ENCODE measurements at places on chromosomes 7 and 10.

- DNase-seq: no peak
Observed at GRCh38 chr10:85147346-85148250, 819.2 kb downstream of the CCSER2 start.

DNA sequence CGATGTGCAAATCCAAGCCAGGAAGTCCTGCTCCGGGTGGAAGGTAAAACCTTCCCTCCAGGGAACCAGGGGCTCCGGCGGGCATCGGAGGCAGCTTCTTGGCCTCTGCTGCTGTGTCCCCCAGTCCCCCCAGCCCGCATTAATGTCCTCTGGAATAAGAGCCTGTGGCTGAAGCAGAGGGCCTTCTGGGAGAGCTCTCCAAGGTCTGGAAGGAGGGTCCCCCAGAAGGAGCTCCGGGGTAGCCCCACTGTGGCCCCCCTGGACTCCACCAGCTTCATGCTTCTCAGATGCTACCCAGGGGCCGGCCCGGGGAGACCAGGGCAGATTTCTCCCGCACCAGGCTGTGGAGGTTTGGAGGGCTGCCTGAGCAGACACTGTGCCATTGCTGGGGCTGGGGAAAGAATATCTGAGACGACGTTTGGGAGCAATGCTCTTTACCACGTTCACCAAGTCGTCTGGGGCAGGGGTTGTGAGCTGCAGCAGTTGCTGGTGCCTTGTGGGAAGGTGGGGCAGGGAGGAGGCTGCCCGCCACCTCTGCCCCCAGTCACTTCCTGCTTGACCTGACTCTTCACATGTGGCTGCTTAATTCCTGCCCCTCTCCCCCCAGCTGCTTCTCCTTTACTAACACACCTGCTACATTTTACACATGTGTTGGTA, 8.3 kb downstream of the ZNF853 start:
- no peak for DNase-seq

DNA sequence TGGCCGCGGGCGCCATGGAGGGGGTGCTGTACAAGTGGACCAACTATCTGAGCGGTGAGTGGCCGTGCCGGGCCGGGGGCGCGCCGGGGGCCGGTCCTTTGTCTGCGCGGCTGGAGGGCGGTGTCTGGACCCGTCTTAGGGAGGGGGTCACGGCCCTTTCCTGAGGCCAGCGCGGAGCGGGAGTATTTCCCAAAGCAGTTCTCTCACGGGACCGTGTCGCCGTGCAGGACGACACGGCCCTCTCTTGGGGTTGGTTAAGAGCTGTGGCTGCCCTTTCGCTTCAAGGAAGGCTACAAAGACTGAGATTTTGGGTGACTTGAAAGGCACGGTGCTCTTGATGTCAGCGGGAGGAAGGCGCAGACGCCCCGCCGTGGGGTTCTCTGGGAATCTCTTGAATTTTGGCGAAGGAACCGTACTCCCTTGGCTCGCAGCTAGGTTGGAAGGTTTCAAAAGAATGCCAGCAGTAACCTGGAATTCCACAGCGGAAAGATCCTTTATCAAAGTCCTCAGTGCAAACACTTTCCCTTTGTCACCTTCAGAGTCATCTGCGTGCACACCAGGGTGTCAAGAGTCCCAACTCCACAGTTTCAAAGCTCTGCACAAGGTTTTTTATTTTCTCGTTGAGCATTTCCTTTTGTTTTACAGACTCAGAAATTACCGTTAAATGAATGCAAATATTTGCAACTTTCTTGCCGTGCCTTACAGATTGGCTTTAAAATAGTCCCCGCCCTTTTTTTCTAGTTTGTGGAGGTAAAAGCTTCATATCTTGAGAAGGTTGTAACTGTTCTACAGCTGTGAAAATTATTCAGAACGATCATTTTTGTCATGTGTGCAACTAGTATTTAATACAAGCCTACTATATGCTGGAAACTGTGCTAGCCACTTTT, 780 bp downstream of the PLEKHA8 start:
- DNase-seq: no peak

DNA sequence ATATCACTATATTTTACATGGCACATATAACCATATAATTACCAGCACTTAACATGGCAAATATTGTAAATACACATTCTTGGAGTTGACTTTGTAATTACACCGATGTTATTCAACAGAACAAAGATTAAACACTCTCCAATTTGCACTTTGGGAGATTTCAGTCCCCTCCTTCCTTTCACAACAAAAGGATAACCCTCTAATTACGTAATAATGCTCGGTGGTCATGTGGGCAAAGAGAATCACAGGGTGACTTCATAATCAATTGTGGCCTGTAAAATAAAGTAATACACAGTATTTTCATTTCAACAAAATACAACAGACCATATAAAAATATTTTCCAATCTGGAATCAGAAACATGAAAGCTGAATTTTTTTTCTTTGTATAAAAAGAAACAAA, 73.2 kb downstream of the RHOBTB1 start:
- no peak for DNase-seq

GRCh38 chr7:157440346-157441022, 103.7 kb downstream of the DNAJB6 start:
- no peak for DNase-seq

DNA sequence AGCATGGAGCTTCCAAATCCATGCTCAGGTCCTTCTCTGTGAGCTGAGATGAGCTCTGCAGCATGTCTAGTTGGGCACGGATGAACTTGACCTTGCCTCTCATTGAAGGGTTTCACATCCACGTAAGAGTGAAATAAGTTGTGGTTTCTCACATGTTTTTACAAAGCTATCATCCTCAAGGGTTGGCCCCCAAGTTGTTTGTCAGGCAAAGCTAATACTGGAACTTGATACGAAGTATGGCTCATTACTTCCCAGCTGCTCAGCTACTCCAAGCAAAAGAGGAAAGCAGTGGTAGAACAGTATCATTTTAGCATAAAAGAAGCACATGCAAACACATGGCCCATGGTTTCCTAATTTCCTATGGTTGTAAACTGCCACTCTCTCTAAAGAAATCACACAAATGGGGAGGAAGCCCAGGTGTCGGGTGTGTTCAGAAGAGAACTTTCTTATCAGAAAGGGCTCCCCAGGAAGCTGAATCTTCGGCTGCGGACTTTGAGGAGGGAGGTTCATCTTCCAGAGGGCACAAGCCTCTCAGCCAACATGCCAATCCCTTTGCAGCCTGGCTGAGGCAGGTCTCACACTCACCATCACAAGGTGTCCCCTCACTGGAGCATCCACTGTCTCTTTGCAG, 45.3 kb downstream of the PDLIM1 start:
- no peak for DNase-seq

DNA sequence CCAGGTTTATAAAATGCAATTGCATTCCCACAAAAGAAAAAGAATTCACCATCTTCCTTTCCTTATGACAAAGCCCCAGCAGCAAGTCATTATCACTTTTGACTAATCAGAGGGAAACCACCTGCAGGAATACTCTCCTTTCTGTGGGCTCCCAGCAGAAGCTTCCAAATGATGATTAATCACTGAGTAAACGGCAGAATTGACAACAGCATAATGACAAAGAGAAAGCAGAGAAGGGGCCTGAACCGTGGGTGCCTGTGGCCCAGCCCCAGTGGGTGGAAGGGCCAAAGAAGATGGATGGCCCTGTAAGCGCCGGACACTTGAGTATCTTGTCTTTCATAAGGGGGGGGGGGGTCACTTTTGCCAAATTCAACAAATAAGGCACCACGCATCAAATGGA, 152.4 kb upstream of the NRBF2 start:
- DNase-seq: no peak

DNA sequence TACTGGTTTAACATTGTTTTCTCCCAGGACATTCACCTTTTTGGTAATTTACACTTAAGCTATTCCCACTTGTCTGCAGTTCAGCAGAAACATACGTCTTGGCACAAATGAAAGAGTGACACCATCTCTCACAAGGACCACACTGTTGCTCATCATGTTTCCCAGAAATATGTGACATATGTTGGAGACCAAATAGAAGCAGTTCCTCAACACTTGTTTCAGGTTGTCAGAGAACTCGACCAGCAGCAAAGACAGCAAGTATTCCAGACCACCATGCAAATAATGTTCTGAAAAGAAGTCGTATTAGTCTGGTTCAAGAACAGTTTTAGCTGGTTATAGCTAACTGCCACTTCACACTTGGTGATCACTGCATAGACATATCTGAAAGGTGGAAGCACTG, 81.3 kb upstream of the KLF6 start:
- DNase-seq: no peak

DNA sequence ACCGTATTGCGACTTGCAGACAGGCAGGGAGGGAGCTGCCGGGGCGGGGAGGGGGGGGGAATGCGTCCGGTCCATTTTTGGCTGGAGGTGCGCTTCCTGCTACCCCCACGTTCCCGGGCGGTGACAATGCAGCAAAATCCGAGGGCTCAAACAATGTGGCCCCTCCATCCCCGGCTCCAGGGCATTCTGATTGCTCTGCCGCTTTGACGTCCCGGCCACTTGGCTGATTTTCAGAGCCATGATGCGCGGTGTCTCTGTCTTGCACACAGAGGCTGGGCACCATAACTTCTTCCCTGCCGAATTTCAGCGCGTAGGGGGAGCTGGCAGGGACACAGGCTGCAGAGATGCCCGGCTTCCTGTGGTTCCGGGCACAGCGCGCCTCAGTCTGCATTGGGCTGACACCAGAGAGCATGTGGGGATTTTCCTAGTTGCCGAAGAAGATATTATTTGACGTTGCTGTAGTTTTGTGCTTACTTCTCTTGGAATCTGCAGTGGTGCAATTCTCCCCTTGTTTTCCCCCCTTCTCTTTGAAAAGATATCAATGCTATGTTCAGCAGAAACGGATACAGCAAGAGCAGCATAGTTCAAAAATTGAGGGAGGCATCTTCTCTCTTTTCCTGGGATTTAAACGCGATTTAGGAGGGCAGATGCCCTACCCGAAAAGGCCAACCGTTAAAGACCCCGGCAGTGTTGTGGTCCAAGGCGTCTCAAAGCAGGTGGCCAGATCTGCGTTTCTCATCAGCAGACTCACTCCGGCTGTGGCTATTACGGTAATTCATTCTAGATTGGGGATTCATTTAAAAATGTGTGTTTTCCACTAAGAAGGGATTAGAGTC, 1.4 kb downstream of the HECW1 start:
- DNase-seq: no peak

- DNase-seq: no peak
Observed at GRCh38 chr10:13672548-13672947, 85.8 kb downstream of the PRPF18 start.

DNA sequence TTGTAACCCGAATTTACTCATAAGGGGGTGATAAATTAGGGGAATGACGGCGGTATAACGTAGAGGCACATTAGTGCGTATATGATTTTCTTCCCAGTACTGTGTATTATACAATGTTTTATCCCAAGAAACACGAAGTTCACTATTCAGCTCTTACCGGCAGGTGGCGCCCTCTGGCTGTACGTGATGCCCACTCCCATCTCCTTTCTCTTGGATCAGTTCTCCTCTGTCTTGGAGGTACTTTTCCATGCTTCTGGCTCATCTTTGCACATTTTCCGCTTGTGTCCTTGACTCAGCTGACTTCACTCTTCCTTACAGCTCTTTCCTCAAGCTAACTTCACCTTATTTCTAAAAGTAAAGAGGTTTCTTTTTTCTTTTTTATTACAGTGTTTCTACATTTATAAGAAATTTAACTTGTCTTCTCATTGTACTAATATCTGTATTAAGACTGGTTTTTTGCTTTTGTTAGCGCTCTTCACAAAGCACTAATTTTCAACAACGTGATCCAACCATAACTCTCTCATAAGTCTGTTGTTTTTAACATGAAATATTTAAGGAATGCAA, 21.3 kb downstream of the TMEM176B start:
- peak; percentile 54 for DNase-seq

- DNase-seq: no peak
Observed at GRCh38 chr7:37531225-37531624, 82.6 kb upstream of the ELMO1 start.

DNA sequence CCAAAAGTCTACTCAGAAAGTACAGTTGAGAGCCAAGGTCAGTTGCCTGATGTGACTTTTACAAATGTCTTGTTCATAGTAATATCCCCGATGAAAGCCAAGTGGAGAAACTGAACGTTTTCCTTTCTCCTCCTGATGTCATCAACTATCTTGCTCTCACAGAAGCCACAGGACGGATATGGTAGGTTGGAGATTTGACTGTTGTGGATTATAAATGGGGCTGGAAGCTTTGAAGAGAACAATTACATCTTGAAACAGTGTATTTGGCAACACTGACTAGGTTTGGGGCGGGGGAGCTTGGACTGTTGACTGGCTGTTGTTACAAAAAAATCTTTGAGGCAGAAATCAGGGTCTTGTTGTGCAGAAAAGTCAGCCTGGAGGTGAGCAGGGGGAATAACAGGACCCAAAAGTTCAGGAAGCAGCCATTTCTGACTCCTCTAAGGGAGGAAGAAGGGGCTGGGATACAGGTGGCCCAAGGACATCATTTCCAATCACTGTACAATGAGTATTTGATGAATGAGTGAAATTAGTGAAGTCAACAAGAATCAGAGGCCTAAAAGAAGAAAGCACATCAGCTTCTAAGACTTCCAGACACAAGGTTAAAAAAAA, 24.3 kb downstream of the PLEKHS1 start:
- no peak for DNase-seq
